ENCODE measurements at places on chromosomes 1 and 21.

GRCh38 chr21:40850071-40850470, 3.1 kb upstream of the DSCAM start:
- no peak for DNase-seq

- no peak for DNase-seq
These were observed 46.8 kb downstream of the UBR4 start for GRCh38 chr1:19163261-19163660.

GRCh38 chr1:179310291-179310690, 16.7 kb downstream of the SOAT1 start:
- no peak for DNase-seq

DNA sequence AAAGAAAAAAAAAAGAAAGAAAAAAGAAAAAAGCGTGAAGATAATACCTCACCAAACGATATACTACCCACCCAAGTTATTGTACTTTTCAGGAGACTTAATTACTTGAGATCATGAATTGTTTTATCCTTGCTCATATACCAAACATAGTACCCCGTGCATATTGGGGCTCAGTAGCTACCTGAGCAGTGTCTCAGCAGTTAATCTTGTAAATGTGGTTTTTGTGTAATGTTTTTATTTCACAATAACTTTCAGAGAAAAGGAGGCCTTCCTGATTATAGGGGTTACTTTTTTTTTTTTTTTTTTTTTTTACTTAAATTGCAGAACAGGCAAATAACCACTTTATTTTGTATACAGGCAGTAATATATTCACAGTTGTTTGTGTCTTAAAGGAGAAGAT, 80.3 kb downstream of the OSBPL9 start:
- DNase-seq: no peak

- DNase-seq: no peak
These were observed 20.0 kb downstream of the CRYZ start for GRCh38 chr1:74712881-74713280.

DNA sequence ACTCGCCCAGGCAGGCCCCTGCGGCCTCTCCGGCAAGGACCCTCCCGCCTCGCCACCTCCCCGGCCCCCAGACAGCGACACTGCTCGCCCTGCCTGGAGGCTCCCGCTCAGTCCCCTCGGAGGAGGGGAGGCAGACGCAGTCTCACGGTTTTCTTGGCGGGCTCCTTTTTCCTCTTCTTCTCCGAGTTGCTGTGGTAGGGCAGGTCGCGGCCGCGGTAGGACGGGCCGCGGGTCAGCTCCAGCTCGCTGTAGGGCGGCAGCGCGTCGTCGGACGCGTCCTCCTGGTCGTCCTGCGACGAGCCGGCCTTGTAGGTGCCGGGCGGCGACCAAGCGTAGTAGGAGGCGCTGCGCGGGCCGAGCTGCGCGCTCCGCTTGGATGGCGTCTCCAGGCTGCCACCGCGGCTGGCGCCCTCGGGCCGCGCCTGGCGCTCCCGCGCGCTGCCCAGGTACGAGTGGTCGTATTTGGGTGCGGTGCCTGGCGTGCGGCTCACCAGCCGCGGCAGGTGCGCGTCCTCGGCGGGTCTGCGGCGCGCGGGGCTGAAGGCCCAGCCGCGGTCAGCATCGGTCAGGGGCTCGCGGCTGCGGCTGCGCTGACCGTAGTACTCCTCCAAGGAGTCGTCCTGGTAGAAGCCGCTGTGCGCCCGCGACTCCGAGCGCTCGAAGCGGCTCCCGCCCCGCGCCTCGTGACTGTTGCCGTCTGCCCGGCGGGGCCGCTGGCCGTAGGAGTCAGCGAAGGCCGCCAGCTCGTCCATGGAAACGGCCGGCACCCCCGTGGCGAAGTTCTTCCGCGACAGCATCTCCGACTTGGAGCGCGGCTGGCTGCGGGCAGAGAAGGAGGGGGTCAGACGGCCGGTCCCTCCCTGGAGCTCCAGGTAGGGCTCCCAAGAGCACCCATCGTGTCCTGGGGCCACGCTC, 44.8 kb upstream of the TADA1 start:
- DNase-seq: peak; percentile 50

DNA sequence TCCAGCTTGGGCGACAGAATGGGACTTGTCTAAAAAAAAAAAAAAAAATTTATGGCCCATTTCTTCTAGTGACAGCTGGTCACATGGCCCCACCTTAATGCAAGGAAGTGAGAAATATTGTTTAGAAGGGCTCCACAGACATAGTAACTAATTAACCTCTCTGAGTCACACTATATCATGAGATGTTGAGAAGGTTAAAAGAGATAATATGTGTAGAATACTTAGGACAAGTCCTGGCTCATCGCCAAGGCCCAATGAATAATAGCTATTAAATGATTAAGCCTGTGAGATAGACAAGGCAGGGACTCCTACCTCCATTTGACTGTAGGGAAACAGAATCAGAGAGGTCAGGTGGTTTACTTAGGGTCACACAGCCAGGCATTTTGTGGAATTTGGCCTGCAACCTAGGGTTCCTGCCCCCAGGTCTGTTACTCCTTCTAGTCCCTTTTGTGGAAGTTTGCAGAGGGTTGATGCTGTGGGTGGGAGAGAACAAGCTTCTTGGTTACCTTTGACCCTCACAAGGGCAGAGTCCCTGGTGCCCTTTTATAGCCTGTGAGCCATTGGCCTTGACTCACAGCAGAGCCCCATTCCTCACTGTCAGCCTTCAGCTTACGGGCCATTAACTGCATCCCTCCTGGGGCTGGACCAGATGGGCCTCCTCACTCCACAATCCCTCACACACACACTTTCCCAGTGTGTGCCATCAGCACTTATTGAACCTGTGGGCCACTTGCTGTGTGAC, 48.5 kb downstream of the OPRD1 start:
- DNase-seq: no peak

- DNase-seq: no peak
These were observed 97.4 kb upstream of the TMPRSS2 start for GRCh38 chr21:41605178-41605933.

- DNase-seq: no peak
These were observed 348.8 kb upstream of the DAB1 start for GRCh38 chr1:57772580-57773195.
